BE2C (cell line): ENCODE measurements at places on chromosomes 7 and 10.
A peak's percentile ranks its signal among the peaks of the same experiment; 100 is the strongest.

DNA sequence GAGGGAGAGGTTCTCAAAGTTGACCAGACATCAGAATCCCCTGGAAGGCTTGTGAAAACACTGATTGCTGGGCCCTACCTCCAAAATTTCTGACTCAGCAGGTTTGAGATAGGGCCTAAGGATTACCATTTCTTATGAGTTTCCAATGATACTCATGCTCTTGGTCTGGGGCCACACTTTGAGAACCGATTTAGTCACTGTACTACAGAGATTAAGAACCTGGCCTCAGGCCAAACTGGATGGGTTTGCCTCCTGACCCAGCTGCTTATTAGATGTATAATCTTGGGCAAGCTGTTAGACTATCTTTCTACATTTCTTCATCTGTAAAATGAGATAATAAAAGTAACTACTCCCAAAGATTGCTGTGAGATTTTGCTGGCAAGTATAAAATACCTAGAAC is 77.1 kb upstream of the SCIN start:
- DNase-seq, result peak; percentile 28

DNA sequence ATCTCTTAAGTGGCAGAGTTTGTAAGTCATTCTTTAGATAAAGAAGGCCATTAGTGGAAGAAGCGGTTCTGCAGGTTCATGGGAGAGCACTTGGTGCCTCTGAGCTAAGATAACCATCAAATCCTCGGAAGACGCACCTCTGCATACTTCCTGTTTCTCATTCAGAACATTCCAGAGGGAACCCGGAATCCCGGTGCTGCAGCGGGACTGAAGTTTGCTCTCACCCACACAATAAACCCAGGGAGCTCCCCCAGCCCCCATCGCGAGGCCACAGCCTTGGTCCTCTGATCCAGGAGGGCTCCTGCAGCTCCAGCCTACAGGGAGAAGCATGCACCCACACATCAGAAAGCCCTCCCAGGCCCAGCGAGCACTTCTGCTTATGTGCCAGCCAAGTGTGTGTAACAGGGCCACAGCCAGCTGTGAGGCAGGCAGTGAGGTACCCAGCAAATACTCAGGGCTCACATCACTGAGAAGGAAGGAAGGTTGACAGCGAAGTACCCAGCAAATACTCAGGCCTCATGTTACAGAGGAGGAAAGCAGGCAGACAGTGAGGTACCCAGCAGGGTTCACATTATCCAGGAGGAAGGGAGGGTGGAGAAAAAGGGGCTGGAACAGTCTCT is 142.4 kb downstream of the DIP2C start:
- DNase-seq, result no peak

DNA sequence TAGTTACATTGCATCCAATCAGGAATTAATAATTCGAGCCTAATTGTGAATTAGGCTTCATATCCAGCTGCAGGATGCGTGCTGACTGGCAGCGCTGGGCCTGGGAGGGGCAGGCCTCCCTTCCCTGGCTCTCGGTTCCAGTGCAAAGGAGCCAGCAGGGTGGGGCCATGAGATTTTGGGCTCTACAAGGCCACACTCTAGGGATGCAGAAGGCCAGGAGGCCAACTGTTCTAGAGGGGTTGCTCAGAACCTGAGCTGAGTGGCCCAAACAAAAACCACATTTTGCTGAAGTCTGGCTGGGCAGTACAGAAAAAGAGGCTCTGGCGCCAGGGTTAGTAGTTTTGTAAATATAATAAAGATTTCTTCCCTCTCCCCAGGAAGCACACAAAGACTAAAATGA is 72.3 kb downstream of the CLEC2L start:
- no peak for DNase-seq

DNA sequence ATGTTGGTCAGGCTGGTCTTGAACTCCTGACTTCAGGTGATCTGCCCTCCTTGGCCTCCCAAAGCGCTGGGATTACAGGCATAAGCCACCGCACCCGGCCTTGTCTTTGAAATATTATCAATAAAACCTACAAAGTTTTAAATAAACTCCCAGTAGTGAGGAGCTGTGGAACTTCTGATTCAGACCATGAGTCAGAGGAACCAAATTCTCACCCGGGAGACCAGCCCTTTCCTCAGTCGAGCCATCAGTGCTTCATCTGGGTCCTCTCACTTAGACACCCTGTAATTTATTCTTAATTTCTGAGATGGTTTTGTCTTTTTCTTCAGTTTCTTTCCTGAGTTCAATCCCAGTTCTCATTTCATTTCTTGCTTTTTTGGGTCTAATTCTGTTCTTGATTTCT is 68.6 kb downstream of the DYNC2I1 start:
- DNase-seq, result no peak

- no peak for DNase-seq
These were observed 74.4 kb downstream of the RAB11FIP2 start for GRCh38 chr10:117972168-117972837.

DNA sequence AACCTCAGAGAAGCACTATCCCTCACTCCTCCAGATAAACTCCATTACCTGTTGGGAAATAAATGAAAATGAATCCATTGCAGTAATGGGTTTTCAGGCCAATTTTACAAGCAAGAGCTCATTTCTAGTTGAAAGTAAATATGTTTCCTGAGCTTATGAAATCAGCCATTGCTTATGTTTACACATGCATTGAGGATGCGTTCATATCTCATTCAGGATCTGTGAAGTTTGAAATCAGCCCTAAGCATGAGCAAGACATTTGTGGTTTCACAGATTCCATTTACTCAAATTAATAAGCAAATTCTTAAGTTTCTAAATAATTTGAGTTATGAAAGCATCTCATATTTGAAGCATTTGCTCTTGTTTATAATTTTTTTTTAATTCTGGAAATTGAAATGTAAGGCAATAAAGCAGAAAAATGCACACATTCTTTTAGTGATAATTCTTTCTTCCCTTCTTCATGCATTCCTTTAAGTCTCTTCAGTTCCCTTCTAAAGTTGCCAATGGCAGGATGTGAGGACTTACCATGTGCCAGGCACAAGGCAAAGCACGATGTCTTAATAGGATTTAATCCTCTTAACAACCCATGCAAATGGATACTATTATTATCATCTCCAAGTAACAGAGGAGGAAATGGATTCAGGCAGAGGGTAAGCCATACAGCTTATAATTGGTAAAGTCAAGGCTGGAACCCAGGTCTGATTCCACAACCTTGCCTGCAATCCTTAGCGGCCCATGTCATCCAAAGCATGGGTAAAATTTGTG is 35.0 kb upstream of the CTTNBP2 start:
- DNase-seq, result no peak

GRCh38 chr7:91039033-91039432 is 225.2 kb upstream of the FZD1 start:
- no peak for DNase-seq

- no peak for DNase-seq
These were observed 49.3 kb upstream of the ZNF716 start for GRCh38 chr7:57400531-57401155.

DNA sequence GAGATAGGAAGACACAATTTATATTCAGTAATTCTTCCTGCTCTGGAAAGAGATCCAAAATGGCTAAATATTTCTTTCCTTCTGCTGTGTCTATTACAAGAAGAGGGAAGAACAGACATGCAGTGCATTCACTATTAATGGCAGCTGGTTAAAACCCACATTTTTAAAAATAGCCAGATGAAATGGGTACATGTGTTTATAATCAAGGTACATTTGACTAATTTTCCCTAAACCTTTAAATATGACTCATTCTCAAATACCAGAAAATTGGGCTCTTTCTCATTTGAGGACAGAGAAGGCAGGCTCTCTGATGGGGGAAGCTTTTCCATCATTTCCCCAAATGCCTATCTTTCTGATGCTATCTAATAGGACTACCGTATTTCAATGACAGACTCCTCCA is 215.7 kb upstream of the HABP2 start:
- DNase-seq, result no peak

GRCh38 chr10:117662751-117663540 is 120.4 kb downstream of the EMX2 start:
- DNase-seq, result no peak

GRCh38 chr7:81232084-81232799 is 313.4 kb upstream of the SEMA3C start:
- peak; percentile 57 for DNase-seq

- no peak for DNase-seq
These were observed 5.5 kb downstream of the DNTT start for GRCh38 chr10:96309628-96310320.

- no peak for DNase-seq
These were observed 113.9 kb downstream of the PARD3 start for GRCh38 chr10:34701194-34701593.

DNA sequence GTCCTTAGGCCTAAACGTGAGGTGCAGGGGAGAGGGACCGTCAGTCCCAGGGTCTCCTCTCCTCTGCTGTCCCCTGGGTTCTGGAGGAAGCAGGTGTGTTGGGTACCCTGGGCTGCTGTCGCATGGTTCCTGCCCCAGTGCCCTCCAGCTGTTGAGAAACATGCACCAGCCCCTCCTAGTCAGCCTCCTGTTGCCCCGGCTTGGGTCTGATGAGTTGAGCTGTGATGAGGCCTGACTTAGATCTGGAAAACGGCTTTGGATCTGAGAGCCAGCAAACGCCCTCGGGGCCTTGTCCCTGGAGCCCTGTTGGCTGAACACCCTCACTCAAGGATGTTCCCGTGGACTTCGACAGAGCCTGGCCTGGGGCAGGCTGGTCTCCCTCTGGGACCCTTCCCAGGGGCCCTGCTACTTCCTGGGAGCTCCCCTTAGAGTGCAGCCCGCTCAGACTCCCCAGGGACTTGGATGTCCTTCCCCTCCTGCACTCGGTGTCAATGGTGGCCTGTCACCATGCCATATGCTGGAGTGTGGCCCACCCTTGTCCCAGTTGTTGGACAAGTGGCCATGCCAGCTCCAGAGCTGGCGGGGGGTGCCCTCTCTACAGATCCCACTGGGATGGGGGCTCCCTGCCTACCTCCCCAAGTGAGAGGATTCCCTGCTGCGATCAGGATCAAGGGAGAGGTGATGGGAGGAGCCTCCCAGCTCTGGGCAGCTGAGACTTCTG is 12.3 kb downstream of the ZNF316 start:
- DNase-seq, result no peak

GRCh38 chr7:151448261-151449252 is 8.6 kb upstream of the CRYGN start:
- DNase-seq, result peak; percentile 75

DNA sequence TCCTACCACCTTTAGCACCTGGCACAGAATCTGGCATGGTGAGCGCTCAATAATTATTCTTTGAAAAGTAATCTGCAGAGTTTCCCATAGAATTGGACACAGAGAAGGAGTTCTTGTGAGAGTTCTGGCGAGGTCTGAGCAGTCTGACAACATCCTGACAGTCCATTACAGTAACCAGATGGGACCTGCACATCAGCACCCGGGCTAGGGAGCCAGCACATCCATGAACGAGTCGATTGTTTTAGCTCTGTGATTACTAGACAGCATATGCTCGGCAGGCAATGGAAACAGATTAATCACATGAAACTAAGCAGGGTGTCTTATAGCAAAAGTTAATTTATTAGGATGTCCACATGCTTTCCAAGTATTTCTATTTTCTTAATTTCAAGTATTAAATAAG is 96.7 kb downstream of the SEMA3D start:
- DNase-seq, result peak; percentile 44

DNA sequence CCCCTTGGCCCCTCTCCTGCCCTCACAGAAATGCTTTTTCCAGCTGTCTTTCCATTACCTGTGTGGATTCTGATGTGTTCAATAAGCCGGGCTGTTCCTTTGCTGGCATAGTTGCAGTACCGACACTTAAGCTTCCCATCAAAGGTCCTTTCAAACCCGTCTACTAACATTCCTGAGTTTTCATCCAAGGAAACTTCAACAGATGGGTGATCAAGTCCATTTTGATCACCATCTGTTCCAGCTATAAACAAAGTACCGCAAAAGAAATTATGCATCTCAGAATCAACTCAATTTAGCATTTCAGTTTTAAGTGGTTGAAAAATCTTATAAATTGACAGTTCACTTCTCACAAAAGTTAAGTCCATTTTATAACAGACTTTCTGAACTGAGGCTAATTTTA is 12.7 kb downstream of the IKZF5 start:
- no peak for DNase-seq
